ENCODE measurements at places on chromosomes 7 and 10.

DNA sequence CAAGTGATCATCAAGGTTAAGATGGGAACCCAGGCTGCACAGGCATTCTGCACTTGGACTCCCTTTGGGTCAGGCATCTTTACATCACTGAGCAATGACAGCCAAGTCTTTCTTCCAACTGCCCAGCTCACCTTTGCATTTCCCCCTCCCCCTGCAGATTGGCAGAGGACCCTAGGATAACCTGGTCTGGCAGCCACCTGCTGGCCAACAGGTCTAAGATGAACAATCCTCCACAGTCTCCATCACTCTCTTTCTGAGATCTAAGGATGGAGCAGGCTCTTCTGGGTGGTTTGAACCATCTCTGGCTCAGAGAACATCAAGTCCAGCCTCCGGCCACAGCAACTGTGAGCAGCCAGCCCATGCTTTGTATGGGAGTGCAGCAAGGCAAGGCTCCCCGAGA is 75.8 kb downstream of the RAB11FIP2 start:
- no peak for DNase-seq

DNA sequence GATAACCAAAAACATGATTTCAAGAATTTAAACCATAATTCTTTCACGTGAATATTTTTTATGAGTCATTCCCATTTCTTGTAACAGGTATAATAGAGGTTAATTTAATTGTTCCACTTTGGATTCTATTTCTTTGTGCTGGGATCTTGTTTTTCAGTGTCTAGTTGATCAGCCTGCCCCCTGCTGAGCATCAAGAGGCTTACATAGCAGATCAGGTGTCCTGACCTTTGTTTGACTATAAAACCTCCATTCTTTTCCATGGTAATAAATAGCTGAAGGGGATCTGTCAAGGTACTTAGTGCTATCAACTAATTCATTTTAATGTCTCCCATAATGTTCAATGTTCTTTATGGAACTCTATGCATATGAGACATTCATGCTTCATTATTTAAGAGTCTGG is 4.9 kb downstream of the COL17A1 start:
- peak; percentile 32 for DNase-seq

DNA sequence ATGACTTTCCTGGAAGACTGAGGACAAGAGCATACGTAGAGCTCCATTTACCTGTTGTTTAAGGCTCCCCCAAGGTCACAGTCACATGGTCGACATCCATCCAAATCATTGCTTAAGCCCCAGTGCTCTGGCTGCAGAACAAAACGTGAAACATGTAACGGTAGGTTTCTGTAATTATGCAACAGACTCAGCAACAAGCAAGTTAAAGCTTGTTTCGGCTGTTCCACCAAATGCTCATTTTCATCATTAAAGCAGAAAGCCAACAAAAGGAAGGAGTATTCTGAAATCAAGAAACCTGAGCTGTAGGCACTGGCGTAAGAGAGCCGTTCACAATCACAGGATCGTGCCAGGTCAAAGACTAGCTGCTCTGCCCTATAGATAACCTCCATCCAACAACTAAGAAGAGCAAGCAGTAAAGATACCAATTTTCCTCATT is 30.0 kb downstream of the LAMB1 start:
- no peak for DNase-seq

- no peak for DNase-seq
These were observed 34.0 kb downstream of the TMEM270 start for GRCh38 chr7:73894733-73895551.

GRCh38 chr7:55534262-55534915 is 37.9 kb downstream of the VOPP1 start:
- DNase-seq, result peak; percentile 58

GRCh38 chr7:12094365-12094921 is 116.7 kb upstream of the TMEM106B start:
- DNase-seq, result no peak

- no peak for DNase-seq
These were observed 7.5 kb upstream of the CLDN4 start for GRCh38 chr7:73823257-73823656.

DNA sequence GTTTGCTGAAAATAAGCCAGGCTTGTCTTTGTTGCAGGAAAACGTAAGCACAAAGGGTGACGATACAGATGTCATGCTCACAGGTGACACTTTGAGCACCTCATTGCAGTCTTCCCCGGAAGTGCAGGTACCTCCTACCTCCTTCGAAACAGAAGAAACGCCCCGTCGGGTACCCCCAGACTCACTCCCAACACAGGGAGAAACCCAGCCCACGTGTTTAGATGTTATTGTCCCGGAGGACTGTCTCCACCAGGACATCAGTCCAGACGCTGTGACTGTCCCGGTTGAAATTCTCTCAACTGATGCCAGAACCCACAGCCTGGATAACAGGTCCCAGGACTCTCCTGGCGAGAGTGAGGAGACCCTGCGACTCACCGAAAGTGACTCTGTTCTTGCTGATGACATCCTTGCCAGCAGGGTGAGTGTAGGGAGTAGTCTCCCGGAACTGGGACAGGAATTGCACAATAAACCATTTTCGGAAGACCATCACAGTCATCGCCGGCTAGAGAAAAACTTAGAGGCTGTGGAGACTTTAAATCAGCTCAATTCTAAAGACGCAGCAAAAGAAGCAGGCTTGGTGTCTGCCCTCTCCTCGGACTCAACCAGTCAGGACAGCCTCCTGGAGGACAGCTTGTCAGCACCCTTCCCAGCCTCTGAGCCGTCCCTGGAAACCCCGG is 18.3 kb upstream of the BHLHA15 start:
- DNase-seq, result no peak

- DNase-seq, result no peak
These were observed 45.6 kb downstream of the TPST1 start for GRCh38 chr7:66250711-66251110.

DNA sequence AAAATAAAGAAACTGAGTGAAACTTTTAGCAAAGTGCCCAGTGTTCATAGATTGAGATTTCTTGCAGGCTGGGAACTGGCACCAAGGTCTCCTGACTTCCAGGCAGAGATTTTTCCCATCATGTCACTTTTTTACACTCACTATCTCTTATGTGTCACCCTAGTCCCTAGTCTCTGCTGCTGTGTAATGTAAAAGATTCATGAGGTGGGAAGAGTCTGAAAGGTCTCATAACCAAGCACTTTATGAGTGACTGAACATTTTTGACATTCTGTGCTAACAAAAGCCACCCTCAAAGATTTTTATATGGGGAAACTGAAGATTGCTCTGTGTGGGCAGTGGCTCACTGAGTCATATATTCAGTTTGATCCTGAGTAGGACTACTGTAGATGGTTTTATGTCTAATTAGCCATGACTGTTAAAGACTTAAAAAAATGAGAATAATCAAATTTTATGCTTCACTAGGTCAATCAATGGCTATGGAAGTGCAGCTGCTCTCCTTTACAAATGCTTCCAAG is 900.3 kb upstream of the SORCS1 start:
- DNase-seq, result no peak

GRCh38 chr10:122348935-122349361 is 25.6 kb upstream of the PLEKHA1 start:
- DNase-seq, result no peak

- DNase-seq, result no peak
These were observed 23.3 kb downstream of the MYOF start for GRCh38 chr10:93458821-93459257.

DNA sequence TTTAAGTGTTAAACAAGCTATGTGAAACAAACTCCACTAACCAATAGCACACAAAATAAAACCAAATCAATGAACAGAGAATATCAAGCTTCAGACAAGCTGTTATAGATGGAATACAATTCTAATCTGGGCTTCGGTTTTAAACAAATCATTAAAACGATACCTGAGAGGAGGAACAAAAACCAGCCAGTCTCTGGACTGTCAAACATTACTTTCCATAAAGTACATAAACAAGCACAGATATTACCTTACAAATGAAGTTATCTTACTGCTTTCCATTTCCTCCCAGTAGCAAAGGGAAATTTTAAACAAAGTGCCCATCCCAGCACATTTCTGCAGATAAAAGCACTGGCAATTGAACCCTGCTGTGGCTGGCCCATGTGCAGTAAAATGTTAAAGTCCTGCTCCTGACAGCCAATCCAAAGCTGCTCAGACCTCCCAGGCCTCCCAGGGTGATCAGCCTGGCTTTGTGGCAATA is 128.0 kb downstream of the NRCAM start:
- DNase-seq, result no peak

- no peak for DNase-seq
These were observed 13.8 kb downstream of the SMO start for GRCh38 chr7:129202058-129202777.

DNA sequence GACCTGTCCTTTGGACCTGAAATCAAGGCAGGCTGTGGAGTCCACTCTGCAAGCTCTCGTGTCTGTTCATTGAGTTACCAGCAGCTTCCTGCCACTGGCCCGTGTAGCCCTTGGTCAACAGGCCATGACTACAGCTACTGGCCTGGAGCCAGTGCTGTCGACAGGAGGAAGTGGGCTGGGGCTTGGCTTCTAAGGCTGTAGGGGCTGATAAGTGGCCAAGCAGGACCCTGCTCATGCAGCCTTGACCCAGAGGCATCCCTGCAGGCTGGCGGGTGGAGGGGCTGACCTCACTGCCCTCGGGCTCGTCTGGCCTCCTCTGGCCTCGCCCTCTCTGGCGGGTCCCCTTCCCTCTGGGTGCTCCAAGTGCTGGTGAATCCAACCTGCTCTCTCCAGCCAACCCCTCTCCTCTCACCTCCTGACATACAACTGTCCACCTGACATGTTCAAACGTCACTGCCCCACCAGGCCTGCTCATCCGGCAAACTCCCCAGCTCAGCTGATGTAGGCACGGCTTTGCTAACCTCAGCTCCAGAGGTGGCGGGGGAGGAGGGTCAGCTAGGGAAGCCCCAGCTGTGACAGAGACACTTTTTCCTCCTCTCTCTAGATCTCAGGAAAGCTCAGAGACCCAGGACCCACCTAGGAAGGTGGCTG is 188.6 kb upstream of the LYZL2 start:
- DNase-seq, result peak; percentile 48

- DNase-seq, result no peak
These were observed 378.2 kb upstream of the MYO3A start for GRCh38 chr10:25555865-25556264.

DNA sequence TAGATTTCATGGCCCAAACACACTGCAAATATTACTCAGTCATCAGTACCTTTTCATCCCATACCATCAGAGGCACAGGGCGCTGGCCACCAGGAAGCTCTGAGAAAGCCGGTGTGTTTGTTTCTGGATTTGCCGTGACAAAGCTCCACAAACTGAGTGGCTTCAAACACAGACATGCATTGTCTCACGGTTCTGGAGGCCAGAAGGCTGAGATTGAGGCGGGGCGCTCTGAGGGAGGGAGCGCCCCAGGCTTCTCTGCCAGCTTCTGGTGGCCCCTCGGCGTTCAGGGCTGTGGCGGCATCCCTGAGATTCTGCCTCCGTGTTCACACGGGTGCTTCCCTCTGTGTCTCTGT is 3.7 kb upstream of the TTYH3 start:
- no peak for DNase-seq

DNA sequence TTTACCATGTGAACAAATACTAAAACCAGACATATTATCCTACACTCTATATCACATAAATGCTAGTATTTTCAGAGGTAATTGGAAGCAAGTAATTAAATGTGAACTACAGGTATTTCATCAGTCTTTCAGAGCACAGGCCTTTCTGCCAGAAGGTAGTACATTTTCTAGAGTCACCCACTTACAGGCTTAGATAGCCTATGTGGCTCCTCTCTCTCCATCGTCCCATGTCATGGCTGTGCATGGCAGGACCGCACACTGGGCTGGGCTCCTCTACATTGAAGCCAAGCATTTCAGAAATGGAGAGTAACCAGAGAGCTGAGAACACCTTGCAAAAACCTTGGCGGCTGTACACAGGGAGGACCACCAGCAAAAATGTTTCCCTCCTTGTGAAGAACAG is 49.7 kb downstream of the GFRA1 start:
- no peak for DNase-seq

- no peak for DNase-seq
These were observed 48.2 kb downstream of the CUBN start for GRCh38 chr10:17081431-17081830.

DNA sequence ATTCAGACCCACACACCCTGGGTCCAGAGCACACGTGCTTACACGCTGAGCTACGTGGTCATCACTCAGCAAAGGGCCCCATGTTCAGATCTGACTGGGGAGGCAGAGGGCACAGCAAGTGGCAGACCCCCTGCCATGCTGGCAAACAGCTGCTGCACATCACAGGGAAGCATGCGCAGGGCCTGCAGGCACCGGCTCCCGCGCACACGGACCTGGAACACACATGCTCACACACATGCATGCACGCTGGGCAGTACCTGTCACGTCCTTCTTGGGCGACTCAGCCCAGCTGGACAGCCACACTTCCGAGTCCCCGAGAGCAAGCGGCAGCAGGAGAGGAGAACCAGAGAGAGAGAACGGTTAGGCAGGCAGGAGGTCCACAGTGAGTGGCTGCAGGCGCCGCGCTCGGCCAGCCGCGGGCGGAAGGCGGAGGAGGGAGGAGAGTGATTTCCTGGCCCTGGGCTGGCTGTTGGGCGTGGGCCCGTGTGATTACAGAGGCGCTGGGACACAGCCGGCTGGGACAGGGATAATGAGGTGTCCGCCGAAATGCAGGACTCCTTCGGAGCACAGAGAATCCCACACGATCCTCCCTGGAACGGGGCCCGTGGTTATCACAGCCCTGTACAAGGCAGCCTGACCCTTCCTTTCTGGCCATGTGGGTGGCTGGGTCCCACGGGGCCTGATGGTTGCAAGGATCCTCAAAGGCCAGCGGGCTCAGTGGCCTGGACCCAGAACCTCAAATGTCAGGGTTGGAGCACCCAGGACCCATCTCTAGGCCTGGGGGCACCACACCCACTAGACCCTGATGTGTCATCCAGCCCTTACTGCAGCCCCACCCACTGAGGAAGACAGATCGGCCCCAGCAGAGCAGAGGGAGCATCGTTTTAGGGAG is 175.1 kb downstream of the NEURL1 start:
- no peak for DNase-seq

GRCh38 chr7:68846811-68847325 is 751.4 kb upstream of the AUTS2 start:
- no peak for DNase-seq

Measured in AML-193 (cell line).